ENCODE measurements at places on chromosomes 12 and 14.

DNA sequence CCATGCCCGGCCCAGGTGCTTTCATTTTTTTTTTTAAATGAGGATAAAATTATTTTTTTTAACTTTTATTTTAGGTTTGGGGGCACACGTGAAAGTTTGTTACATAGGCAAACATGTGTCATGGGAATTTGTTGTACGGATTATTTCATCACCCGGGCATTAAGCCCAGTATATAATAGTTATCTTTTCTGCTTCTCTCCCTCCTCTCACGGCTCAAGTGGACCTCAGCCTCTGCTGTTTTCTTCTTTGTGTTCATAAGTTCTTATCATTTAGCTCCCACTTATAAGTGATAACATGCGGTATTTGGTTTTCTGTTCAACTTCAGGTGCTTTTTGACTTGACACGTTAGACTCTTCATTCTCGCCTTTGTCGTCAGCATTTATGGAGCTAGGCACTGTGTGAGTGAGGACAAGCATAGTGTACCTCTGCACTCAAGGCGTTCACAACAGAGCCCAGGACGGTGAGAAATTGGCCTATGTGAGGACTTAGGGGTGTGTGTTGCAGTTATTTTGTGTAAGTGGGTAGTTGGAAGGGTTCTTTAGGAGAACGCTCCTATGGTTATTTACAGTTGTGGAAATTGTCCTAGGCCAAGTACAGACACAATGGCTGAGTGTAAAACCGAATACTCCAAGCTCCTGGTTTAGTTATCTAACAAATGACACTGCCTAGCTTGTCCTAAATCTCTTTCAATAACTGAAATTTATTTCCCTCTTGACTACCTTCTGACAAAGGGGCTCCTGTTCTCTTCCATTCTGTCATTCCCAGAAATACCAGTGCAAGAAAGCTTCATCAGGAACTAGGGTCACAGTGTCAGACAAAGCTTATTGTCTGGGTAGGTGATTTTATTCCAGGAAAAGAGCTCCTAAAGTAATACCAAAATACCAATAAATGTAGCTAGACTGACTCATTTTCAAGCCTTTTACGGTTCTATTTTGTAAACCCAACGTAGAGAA, 200.5 kb upstream of the PRICKLE1 start:
- no peak for DNase-seq

DNA sequence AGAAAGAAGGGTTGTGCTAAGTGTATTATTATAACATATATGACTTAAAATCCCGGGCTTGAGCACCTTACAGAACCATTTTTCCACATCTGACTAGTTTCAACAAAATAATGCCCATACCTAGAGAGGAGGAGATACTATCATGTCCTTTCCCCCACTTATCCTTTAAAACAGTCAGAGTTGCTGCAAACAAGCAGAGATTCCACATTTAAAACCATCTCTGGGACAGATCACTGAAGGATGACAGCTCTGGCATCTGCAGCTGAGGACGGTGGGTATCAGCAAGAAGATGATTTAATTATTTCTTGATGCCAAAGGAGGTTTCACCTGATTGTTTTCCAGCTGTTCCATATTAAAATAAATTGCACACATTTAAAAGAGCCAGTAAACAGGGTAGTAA, 328.0 kb upstream of the TMTC1 start:
- DNase-seq: no peak

DNA sequence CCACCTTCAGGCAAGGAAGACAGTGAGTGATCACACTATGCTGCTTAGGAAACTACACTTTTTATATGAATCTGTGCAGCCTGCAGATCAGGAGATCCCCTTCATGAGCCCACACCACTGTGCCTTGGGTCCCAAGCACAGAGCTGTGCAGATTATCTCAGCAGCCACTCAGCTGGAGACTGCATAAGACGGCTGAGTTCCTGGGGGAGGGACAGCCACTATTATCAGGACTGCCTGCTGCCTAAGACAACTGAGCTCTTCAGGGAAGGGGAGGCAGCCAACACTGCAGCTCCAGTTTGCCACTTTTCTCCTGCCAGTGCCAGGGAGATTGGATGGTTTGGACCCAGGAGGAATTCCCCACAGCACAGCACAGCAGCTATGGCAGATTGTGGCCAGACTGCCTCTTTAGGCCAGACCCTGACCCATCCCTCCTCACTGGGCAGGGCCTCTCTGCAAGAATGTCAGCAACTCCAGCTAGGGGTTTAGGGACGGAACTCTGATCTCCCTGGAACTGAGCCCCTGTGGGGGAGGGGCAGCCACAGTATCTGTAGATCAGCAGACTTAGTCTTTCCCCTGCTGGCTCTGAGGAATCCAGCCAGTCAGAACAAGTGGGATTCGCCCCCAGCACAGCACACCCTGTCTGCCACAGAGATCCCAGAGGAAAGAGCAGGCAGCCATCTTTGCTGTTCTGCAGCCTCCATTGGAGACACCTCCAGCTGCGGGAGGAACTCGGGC, 141.3 kb downstream of the KLHL28 start:
- no peak for DNase-seq

DNA sequence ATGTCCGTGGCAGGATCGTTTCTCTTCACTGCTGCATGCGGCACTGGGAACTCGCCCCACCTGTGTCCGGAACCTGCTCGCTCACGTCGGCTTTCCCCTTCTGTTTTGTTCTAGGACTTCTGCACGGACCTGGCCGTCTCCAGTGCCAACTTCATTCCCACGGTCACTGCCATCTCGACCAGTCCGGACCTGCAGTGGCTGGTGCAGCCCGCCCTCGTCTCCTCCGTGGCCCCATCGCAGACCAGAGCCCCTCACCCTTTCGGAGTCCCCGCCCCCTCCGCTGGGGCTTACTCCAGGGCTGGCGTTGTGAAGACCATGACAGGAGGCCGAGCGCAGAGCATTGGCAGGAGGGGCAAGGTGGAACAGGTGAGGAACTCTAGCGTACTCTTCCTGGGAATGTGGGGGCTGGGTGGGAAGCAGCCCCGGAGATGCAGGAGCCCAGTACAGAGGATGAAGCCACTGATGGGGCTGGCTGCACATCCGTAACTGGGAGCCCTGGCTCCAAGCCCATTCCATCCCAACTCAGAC, 1.2 kb downstream of the FOS start:
- peak; percentile 57 for DNase-seq

DNA sequence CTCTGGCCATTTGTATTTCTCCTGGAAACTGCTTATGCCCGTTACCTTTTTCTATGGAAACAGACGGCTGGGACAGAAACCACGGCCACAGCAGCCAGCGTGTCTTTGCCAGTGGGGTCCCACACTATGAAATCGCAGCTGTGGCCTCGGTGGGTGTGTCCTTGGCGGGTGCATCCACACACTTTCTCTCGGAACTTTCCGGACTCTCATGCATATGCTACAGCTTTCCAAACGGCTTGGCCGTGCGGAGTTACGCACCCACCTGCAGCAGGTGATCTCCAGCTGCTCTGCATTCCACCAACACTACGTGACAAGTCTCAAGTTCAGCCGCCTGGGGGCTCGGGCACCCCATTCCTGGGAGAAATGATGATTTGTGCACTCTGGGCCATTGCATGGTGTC, 1.3 kb upstream of the BTBD6 start:
- no peak for DNase-seq

All from CD4-positive, alpha-beta T cell treated with Interleukin-21 for 1 hour (primary cell).